ENCODE measurements at places on chromosomes 1 and 21.

- peak; percentile 87 for DNase-seq
These were observed 102.8 kb downstream of the GDAP2 start for GRCh38 chr1:117826540-117827078.

DNA sequence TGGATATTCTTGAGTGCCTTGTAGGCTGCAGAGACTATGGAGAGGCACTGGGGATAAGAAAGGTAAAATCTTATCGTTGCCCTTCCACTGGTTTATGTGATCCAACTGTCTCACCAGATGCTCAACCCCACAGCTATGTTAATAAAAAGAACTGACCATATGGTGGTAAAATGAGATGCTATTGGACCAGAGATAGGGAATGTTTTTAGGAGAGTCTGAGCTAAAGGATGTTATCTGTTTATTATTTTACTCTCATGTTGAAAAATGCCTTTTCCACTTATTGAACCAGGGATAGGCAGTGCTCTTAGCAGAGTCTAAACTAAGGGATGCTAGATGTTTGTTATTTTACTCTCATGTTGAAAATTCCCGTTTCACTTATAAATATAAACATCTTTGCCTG lies 172.8 kb upstream of the GREM2 start:
- DNase-seq, result no peak

DNA sequence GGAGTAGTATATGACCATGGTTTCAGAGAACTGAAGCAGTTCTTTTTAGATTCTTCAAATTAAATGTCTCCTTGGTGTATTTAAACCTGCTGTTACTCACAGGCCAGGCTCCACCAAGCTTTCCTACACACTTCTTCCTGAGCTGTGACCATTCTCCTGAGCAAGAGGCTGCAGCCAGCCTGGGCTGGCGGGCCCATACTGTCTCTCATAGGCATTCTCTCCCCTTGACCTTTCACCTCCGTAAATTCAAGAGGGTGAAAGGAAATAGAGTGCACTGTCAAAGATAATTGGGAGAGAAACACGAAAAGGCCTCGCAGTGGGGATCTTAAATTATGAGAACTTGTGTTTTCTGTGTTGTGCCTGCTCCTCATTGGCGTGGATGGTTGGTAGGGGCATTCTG lies 2.3 kb downstream of the ARF1 start:
- DNase-seq, result no peak

DNA sequence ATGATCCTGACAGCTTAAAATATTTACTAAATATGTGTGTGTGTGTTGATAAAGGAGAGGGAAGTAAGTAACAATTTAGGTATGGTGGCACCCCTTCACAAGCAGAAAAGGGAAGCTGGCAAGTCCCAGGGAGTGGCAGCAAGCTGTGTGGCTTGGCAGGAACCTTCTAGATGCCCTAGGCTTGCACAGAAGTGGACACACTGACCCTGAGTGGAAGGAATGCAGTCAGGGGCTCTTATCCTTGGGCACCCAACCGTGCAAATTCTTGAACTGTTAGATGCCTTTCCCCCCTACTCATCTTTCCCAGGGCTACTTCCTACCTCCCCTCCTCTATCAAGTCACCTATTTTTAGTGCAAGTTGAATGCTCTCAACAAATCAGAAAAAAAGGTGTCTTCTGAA lies 18.9 kb downstream of the ACP6 start:
- no peak for DNase-seq

DNA sequence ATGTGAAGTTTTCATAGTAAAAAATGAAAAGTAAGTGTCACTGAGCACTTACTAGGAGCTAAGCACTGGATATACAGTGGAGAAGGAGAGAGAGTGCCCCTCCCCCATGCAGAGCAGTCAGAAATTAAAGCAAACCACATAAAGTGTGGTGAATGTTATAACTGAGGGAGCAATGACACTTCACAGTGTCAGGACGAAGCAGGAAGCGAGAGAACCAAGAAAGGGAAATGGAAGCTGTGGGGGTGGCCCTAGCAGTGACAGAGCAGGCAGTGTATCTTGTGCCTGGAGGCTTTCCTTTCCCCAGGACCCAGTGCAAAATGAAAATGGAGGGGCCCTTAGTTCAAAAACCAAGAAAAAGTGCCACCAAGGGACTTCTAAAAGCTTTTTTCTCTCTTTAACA lies 21.5 kb upstream of the RCAN3 start:
- no peak for DNase-seq

DNA sequence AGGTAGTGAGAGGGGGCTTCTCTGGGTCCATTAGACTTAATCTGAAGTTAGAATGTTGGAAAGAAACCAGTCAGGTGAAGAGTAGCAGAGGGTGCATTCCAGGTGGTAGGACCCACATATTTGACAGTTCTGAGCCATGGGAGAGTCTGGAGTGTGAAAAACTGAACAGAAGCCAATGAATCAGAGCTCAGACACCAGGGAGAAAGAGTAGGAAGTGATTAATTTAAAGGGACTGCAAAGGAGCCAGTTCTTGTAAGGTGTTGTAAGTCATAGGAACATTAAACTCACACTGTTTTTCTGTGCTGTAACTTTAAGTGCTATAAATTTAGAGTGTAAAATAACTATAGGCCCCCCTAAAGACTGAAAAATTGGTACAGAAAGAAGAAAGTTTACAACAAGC lies 5.9 kb upstream of the DHX9 start:
- DNase-seq, result no peak

DNA sequence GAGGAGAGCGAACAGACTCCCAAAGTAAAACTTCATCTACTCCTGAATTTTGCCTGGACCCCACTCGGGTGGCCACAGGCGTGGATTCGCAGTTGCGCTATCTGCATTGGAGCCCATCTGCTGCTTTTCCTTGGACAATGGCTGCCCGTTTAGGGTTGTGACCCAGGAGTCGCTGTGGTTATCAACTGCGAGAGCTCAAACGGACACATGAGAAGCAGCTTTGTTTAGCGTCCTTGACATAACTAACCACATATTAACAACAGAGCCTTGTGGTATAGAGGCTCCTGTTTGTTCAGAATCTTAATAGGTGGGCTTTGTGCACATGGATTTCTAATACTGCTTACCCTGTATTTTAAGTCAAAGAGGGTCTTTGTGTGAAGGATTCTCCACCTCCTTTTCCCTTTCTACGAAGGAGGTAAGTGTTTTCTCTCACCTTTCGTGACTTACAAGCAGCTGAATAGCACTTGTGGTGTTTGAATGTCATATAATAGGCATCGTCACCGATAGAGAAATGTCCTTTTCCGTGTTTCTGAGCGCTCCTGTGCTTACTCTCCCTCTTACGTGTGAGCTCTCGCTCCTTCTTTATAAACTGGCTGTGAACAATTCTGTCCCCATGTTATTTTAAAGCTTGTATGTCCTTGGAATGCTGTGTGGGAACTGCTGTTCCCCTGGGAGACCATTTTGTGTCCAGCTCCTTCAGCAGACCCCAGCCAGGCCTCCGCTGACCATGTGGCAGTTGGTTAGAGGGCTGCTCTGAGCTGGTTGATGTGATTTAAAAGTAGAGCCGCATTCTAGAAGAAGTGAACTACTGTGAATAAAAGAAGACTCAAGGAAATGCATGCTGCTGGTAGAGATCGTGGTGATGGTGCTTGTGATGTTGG lies 441.4 kb downstream of the RPS6KC1 start:
- DNase-seq, result no peak

GRCh38 chr1:23936481-23937176 lies 23.0 kb upstream of the PNRC2 start:
- DNase-seq, result no peak

- no peak for DNase-seq
These were observed 477.2 kb downstream of the BRINP3 start for GRCh38 chr1:190000365-190000872.

- no peak for DNase-seq
These were observed 24.2 kb downstream of the SPAG17 start for GRCh38 chr1:118160806-118161205.

DNA sequence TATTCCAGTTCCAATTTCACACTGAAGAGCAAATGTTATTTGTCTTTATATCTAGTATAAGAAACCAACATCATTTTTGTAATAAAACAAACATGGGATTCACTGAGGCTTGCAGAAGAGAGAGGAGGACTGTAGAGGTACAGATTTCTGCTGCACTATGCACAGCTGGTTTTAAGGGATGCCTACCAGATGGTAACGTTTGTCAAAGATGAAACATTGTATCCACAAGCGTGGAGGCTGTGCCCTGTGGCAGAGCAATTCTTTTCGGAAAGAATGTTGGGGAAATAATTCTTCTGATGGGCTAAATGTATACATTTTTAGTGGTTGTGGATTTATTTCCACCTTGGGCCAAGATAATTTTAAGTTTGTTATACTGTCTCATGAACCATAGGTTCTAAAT lies 272.4 kb downstream of the DUSP10 start:
- DNase-seq, result no peak

GRCh38 chr21:25188677-25189079 lies 418.6 kb downstream of the MRPL39 start:
- no peak for DNase-seq

DNA sequence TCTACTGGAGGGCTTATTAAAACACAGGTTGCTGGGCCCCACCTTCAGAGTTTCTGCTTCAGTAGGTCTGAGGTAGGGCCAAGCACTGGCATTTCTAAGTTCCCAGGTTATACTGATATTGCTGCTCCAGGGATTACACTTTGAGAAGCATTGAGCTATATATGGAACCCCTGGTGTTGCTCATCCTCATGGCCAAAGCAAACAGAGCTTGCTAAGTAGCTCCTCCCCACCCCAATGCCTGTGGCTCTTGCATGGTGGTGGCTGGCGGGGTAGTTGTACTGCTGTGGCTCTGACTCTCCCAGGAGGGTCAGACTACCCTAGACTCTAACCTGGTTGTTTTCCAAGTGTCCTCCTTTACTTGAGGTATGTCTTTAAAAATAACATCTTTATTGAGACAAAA lies 143.6 kb downstream of the SPATA46 start:
- DNase-seq, result no peak

DNA sequence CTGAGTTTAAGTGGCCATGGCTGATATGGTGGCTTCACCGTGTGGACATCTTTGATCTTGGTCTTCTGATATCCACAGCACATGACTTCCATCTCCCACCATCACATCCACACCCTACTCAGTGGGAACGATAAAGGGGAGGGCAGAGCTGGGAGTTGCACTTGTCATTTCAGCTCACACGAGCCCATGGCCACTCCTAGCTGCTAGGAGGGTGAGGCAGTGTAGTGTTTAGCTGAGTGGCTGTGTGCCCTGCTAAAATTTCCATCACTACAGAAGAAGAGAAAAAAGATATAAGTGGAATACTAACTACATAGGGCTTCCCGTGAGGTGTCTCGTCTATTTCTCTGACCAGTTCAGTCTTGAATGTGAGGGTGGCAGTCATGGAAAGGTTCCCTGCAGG lies 123.3 kb upstream of the EDN2 start:
- DNase-seq, result no peak

DNA sequence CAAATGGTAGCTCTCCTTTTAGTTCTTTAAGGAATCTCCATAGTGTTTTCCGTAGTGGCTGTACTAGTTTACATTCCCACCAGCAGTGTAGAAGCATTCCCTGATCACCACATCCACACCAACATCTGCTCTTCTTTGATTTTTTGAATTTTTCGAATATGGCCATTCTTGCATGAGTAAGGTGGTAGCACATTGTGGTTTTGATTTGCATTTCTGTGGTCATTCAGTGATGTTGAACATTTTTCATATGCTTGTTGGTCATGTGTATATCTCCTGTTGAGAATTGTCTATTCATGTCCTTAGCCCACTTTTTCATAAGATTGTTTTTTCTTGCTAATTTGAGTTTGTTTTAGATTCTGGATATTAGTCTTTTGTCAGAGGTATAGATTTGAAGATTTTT lies 84.6 kb upstream of the B3GALT2 start:
- DNase-seq, result no peak

DNA sequence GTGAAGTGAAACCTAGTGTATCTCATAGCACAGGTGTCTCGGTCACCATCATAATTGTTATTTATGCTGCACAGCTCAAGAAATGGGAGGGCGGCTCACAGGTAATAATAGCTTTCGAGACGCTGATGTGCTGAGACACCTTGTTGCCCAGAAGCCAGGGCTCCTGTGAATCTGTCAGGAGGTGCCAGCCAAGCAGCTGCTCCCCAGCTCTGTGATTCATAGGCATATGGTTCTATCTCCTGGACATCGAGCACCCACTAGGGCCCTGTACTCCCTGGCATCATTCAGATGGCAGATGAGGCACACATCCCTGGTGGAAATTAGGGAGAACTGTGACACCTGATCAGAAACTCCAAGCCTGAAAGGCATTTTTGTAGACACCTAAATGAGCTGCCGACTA lies 53.5 kb downstream of the SYT6 start:
- no peak for DNase-seq

DNA sequence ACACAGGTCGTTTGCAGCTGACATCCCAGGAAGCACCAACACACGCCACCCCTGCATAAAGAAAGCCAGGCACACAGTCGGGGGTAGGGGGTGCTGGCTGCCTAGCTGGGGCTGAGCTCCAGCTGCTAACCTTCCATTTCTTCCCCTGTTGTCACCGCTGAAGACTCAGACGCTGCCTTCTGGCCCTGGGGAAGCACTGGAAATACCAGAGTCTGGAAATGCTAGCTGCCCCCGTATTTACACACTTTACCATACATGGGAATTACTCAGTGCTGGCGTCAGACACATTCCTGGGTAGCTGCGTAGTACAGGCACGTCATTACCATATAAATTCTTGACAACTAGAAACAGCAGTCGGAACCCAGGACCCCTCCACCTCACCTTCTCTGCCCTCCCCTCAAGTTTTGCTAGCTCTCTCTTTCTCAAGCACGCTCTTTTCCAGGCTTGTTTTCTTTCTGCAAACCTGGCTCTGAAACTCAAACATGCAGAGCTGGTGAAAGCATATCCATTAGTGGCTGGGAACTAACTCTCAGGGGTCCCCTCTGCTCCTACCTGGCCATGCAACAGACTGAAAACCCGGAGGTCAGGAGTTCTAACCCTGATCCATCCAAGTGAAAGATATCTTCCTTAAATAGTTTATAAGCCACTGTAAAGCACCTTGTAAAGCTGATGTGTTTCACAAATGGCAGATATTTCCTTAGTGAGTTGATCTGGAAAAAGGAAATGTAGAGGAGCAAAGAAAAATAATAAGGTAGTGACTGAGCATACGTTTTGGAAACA lies 3.3 kb downstream of the CSRP1 start:
- peak; percentile 75 for DNase-seq

DNA sequence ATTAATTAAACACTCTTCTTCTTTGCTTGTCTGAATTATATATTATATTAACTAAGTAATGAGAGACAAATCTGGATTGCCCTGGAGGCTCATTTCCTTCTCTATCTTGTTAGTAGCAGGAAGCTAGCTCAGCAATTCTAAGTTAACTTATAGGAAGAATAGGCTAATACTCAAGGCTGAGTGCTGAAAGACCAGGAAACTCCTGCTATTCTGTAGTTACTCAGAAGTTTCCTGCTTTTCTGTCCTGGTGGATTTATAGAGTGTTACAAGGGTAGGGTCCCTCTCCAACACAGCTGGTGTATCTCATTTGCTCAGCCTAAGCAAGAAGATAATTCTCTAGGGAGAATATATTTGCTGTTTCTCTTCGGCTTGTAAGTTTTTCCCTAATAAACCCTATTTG lies 29.2 kb downstream of the HSPA13 start:
- DNase-seq, result no peak
